Brain (organoid and tissue), 16 donors: ENCODE measurements at places on chromosomes 6 and 20. TPM values are rescaled to one million over a fixed set of nuclear protein-coding genes. Genes with fewer than 3 reads are reported as not detected.

The ADNP gene
- 75.7 TPM for polyA plus RNA-seq

The OR2J3 gene
- polyA plus RNA-seq, result not detected

The C20orf204 gene
- 12.1 TPM for polyA plus RNA-seq

The FOXC1 gene
- 7.9 TPM for polyA plus RNA-seq

The SUPT3H gene
- polyA plus RNA-seq, result 15.9 TPM

The DPPA5 gene
- polyA plus RNA-seq, result not detected

The ARMC2 gene
- polyA plus RNA-seq, result 6.0 TPM

The EYA4 gene
- 13.5 TPM for polyA plus RNA-seq

The MYT1 gene
- polyA plus RNA-seq, result 46.0 TPM

The CMTR1 gene
- 40.1 TPM for polyA plus RNA-seq

The ULBP2 gene
- polyA plus RNA-seq, result 0.73 TPM

The STMND1 gene
- polyA plus RNA-seq, result 4.0 TPM

The CRIP3 gene
- polyA plus RNA-seq, result 24.0 TPM

The SLC17A4 gene
- not detected for polyA plus RNA-seq

The RAET1G gene
- polyA plus RNA-seq, result not detected

The CDH26 gene
- polyA plus RNA-seq, result 0.41 TPM

The GSTA3 gene
- polyA plus RNA-seq, result not detected

The TPD52L1 gene
- 33.9 TPM for polyA plus RNA-seq

The TMEM151B gene
- polyA plus RNA-seq, result 45.5 TPM

The ZFP57 gene
- polyA plus RNA-seq, result 0.17 TPM

The UST gene
- 30.5 TPM for polyA plus RNA-seq

The SLC4A11 gene
- polyA plus RNA-seq, result 9.7 TPM

The GRM4 gene
- 0.92 TPM for polyA plus RNA-seq

The SAPCD1 gene
- 1.1 TPM for polyA plus RNA-seq

The TGM2 gene
- 34.7 TPM for polyA plus RNA-seq

The LHFPL5 gene
- 5.4 TPM for polyA plus RNA-seq

The CPXM1 gene
- 12.3 TPM for polyA plus RNA-seq

The DLK2 gene
- 1.9 TPM for polyA plus RNA-seq

The CNKSR3 gene
- polyA plus RNA-seq, result 72.5 TPM

The CDC25B gene
- 139 TPM for polyA plus RNA-seq

The L3MBTL1 gene
- 1.7 TPM for polyA plus RNA-seq

The LGSN gene
- 5.6 TPM for polyA plus RNA-seq

The DNAAF9 gene
- polyA plus RNA-seq, result 10.5 TPM

The AMD1 gene
- 27.2 TPM for polyA plus RNA-seq

The LY6G6C gene
- not detected for polyA plus RNA-seq

The HLA-DQA1 gene
- polyA plus RNA-seq, result 3.3 TPM

The SLC22A7 gene
- not detected for polyA plus RNA-seq

The FRK gene
- 0.19 TPM for polyA plus RNA-seq

The SPATA25 gene
- polyA plus RNA-seq, result 0.83 TPM

The NKX2-4 gene
- not detected for polyA plus RNA-seq
